GM18507 (cell line): ENCODE measurements at places on chromosomes 7 and 10.
A peak's percentile ranks its signal among the peaks of the same experiment; 100 is the strongest.

GRCh38 chr7:77184990-77185389, 14.6 kb downstream of the FGL2 start:
- DNase-seq: no peak

DNA sequence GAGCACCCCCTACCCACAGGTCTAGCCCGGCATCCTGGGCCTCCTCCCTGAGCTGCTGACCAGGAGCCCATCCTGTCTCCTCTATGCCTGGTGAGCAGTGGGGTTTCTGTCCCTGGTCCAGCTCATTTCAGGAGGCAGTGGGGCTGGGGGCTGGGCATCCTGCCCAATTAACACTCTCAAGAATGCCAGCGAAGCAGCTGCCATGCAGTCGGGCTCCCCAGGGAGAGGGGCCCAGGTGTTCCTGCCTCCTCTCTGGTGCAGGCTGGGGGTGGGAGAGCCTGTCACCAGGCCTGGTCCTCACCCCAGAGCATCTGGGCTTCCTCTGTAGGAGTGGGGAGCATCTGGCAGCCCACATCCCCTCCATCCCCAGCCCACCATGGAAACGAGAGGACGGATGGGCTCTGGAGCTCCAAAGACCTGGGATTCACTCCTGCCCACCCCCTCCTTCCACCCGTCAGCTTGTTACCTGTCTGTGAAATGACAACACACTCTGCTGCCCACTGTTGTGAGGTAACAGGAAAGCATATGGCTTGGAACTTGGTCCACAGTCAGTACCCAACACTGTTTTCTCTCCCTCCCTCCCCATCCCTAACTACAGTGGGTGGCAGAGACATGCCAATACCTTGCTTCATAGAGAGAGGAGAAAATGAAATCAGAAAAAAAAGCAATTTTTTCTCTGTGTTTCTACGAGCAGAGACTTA, 69.1 kb downstream of the SLIT1 start:
- no peak for DNase-seq

DNA sequence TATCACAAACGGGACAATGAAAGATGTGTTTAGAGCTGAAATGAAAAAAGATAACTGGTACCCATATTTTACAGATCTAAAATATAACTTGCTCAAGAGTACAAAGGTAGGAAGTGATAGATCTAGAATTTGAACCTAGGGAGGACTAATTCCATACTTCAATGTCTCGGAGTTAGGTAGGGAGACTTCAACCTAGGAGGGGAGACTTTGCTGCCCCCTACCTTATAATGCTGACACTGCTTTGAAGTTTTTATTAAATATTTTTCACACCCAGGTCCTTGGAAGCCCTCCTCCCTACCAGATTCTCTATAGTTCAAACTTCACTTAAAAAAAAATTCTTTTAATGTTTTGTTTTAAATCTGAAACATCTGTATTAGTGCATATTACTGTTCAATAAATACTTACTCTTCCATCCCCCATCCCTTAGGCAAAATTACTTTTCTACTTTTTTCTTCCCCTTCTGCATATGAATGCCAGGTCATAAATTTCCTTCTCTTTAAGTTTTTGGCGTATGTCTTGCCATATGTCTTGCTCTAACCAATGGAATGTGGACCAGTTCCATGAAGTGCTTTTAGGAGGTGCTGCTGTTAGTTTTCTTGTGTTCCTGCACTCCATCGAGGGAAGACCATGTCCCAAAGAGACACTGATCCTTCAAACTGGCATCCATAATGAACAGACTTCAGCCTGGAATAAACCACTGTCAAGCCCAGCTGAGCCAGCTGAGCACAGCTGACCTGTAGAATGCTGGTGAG, 57.8 kb downstream of the MICU1 start:
- DNase-seq: no peak

DNA sequence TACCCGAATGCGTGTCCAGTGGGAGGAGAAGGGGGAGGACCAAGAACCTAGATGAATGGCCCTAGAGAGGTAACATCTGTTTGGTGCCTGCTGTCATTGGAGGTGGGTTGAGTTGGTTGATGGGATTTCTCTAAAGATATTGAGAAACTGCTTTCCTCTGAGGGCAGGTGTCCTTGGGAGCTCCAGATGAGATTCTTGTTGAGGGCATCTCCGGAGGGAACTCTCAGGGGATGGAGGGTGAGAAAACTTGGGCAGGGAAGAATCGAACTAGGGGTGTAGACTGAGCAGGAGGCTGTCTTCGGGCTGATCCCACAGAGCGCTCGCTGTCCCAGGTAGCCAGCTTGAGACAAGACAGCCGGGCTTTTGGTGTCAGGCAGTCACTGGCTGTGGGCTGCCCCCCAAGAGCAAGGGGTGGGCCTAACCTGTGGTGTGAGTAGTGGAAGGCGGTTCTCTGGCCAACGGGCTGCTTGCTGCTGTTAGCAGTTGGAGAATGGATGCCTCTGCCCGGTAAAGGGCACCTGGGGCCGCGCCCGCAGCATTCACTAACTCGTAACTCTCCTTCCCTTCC, 3.7 kb downstream of the IRF5 start:
- no peak for DNase-seq

- no peak for DNase-seq
Measured at GRCh38 chr7:1085910-1086421, 1.9 kb upstream of the GPER1 start.

DNA sequence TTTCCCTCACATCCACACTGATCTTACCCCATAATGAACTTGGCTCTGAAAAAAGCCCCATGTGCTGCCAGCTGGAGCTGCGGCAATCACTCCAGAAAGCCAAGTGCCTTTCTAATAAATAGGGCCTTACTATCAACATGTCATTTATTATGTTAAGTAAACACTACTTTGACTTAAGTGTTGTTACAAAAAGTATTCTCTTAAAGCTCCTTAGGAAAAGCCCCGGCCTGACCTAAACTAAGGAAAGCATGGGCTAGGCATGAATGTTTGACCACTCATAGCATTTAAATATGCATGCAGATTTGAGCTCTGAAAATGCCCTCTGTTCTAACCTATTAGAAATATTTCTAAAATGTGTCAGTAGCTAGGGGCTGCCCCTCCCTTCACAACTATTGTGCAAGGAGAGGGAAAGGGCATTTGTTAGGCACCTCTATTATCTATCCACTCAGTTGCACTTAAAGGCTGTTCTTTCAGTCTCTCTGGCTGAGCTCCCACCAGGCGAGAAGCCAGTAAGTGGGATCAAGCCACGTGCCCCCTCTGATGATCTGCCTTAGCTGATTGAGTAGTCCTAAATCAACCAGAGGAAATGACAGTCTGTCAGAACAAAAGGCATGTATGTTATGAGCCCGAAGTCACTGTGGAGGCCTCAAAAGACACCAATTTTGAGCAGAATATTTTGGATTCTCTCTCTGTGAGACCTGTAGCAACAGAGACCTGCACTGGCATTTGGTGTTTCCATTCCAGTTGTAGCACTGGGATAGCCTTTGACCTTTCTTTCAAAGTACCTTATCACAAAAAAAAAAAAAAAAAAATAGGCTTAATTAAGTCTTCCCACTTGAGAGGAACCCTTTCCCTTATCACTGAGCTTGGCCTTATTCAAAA, 77.1 kb downstream of the ITGB8 start:
- DNase-seq: no peak

- DNase-seq: no peak
Measured at GRCh38 chr10:43128958-43129706, 9.1 kb upstream of the CSGALNACT2 start.

DNA sequence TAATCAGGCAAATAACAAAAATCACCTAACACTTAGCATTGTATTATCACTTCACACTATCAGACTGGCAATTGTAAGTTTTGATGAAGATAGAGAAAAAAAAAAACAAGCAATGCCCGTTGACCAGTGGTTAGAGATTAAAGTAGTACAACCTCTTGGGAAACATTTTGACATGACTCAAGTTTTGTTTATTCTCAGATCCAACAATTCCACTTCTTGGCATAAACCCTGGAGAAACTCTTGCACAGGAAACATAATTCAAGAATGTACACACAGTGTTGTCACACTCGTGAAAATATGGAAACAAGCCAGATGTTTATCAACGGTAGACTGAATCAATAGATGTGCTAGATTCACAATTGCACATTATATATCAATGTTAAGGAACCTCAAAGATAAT, 37.2 kb downstream of the FRMD4A start:
- DNase-seq: no peak

DNA sequence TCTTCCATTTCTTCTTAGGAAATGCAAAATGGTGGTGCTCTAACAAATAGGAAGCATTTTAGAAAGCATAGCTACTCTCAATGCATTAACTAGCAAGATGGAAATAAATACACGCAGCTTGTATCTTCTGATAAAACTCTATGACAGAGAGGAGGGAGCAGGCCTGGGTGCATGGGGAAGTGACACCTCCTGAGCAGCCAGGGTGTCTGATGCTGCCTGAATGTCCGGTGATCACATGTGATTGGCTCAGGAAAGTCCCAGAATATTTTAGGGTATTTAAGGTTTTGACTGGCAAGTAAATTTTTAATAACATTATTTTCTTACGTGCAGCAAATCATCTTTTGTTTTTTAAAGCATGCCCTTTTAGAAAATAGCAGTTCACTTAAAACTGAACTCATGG, 261.0 kb upstream of the KLF6 start:
- peak; percentile 25 for DNase-seq

DNA sequence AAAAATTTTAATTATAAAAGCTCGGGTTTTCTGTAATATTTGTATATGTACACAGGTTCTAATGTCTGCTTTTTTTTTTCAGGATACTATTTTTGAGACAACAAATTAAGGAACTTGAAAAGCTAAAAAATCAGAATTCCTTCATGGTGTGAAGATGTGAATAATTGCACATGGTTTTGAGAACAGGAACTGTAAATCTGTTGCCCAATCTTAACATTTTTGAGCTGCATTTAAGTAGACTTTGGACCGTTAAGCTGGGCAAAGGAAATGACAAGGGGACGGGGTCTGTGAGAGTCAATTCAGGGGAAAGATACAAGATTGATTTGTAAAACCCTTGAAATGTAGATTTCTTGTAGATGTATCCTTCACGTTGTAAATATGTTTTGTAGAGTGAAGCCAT, 57.9 kb upstream of the BAMBI start:
- no peak for DNase-seq

DNA sequence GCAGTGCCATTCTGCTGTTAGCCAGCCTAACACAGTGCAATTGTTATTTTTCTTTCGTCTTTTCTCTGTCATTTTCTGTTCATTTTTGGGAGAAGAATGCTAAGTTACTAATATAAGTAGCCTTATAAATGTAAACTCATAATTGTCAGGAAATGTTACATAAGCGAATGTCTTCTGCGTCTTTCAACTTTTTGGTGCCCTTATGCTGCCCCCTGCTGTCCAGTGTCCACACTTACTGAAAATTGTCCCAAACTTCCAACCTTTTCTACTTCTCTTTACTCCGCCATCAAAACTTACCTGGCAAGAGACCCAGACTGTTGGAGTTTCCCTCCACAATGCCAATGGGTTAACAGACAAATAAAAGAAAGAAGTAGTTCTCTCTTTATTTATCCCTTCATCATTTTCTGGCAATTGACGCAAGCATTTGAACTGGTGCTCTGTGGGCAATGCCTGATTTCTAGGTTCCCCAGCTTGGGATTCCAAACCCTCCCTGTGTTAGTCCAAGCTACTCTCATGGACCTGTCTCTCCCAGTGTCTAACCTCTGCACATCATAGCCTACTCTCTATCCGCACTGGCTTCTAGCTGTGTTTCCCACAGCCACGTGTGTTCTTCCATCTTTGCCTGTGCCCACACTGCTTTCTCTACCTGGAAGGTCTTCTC, 21.0 kb upstream of the EPC1 start:
- no peak for DNase-seq

DNA sequence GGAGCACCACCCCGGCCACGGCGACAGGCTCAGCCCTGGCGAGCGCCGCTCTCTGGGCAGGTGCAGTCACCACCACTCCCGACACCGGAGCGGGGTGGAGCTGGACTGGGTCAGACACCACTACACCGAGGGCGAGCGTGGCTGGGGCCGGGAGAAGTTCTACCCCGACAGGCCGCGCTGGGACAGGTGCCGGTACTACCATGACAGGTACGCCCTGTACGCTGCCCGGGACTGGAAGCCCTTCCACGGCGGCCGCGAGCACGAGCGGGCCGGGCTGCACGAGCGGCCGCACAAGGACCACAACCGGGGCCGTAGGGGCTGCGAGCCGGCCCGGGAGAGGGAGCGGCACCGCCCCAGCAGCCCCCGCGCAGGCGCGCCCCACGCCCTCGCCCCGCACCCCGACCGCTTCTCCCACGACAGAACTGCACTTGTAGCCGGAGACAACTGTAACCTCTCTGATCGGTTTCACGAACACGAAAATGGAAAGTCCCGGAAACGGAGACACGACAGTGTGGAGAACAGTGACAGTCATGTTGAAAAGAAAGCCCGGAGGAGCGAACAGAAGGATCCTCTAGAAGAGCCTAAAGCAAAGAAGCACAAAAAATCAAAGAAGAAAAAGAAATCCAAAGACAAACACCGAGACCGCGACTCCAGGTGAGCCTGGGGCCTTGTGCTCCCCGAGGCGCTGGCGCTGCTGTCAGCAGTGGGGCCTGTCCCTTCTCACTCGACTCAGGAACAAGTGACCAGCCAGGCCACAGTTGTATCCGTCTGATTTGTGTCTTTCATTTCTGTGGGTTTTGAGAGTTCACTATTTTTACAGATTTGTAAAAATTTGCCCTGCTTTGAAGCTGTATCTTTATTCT, 117.7 kb downstream of the CYTH3 start:
- DNase-seq: no peak

GRCh38 chr10:102404361-102405107, 9.0 kb downstream of the NFKB2 start:
- no peak for DNase-seq

DNA sequence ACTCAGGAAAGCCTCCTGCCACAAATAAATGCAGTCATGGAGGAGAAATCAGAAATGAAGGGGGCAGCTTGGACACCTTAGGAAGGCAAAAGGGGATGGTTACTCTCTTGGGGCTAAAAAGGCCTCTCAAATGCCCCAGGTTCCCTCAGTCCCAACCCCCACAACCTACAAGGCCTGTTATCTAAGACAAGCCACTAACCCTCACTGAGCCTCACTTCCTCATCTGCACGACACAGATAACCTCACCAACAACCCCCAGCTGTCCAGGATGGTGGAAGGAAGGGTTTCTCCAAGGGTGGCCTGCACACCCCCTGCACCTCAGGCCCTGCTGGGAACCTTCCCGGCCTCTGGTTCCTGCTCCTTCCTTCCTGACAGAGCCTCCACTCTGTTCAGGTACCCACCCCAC, 29.2 kb downstream of the SORBS1 start:
- no peak for DNase-seq

- no peak for DNase-seq
Measured at GRCh38 chr10:29411666-29412315, 122.9 kb downstream of the LYZL1 start.
